ENCODE measurements at places on chromosomes 2 and 18.

- no peak for DNase-seq
Observed at GRCh38 chr2:67585400-67585799, 188.3 kb downstream of the ETAA1 start.

GRCh38 chr2:149420053-149420963 lies 89.9 kb downstream of the LYPD6 start:
- no peak for DNase-seq

- DNase-seq = no peak
Observed at GRCh38 chr2:25541378-25541777, 132.0 kb downstream of the DTNB start.

DNA sequence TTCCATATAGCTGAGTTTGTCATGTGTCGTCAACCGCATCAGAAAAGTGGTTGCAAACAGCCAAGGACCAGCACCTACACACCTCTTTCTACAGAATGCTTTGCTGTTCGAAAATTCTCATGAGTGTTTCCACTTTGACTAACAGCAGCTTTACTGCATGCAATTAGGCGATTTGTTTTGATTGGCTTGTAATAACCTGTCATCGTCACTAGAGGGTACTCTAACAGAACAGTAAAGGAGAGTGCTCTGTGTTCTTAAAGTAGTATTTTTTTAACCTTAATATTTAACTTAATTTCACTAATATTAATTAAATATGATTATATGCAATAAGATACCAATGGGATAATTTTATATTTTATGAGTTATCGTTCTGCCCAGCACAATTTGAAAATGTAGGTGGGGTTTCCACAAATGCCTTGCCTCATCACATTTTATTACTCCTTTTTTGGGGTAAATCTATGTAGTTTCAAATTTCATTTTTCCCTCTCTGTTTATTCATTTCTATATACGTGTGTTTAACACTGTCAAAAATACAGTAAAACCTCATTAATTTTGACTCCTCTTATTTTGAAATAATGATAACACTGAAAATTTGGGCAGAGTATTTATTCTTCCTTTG lies 502.2 kb downstream of the NRXN1 start:
- DNase-seq = peak; percentile 74

GRCh38 chr2:10167316-10167715 lies 44.8 kb downstream of the RRM2 start:
- DNase-seq = no peak

- peak; percentile 61 for DNase-seq
Observed at GRCh38 chr18:40672590-40672989, 1282.4 kb upstream of the PIK3C3 start.

- no peak for DNase-seq
Observed at GRCh38 chr2:38066421-38067115, 9.4 kb downstream of the CYP1B1 start.

DNA sequence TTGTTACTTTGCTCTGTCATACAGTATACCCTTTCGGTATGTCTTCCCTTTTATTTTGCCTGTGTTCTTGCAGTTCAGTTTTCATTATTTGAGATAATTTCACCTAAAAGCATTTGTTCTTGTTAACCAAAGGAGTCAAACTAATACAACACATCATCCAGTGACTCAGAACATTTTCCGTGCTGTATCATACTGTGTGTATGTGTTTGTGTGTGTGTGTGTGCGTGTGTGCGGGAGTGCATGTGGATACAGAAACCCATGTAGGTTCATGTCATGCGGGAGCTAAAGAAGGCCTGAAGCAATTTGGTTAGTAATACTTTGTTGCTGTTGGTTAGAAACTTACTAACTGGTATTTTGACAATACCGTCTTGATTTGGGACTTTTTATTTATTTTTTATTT lies 60.0 kb downstream of the CEP192 start:
- no peak for DNase-seq

DNA sequence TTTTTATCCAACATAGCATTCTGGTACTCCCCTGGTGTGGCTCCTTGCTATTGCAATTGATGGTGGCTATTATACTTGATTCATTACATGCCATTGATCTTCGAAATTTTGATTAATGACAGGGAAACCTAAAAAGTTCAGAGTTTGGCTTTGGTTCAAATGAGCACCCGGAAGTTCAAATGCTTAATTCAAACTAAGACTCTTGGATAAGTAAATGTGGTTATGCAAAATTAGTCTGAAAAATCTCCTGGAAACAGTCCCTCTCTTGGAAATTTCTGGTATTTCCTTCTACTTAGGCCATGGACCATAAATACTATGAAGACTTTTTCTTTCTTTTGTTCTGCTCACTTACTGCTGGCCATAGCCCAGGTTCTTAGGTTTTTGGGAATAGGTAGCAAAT lies 65.3 kb upstream of the SMIM21 start:
- no peak for DNase-seq

DNA sequence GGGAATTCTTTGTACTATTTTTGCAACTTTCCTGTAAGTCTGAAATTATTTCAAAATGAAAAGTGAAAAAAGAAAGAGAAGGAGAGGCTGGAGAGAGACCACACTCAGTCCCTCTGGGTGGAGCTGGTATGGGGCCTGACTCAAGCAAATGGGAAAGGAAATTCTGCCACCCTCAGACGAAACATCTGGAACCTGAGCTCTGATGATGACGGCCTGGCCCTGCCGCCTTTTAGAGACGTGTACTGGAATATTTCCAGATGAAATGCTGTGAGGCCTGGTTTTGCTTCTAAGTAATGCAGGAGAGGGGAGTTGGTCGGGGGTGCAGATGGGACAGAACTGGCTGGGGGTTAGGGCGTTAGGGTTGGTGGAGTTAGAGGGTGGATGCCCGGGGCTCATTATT lies 57.4 kb upstream of the GLI2 start:
- no peak for DNase-seq

- DNase-seq = peak; percentile 20
Observed at GRCh38 chr2:75646090-75646582, 447 bp upstream of the MRPL19 start.

- no peak for DNase-seq
Observed at GRCh38 chr2:119114266-119114665, 44.3 kb downstream of the C1QL2 start.

- no peak for DNase-seq
Observed at GRCh38 chr2:106038601-106039375, 155.3 kb downstream of the UXS1 start.

- DNase-seq = no peak
Observed at GRCh38 chr2:197327472-197328098, 17.0 kb upstream of the ANKRD44 start.

GRCh38 chr2:11753452-11753885 lies 7.0 kb downstream of the LPIN1 start:
- no peak for DNase-seq

DNA sequence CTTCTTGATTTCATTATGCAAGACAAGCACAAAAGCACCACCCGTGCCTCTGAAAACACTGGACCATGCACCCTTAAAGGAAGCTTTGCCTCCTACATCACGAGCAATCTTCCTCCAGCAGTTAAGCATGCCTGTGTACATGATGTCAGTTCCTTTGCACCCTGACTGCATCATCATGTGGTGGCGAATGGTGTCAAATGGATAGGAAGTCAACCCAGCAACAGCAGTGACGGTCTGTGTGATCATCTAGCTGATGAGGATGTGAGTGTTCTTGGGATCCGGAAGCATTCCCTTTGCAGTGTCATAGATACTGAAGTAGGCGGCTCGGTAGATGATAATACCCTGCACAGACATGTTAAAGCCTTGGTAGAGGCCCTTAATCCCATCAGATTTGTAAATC lies 240.7 kb upstream of the FAM98A start:
- no peak for DNase-seq

- no peak for DNase-seq
Observed at GRCh38 chr18:63528863-63529492, 13.2 kb upstream of the SERPINB12 start.

DNA sequence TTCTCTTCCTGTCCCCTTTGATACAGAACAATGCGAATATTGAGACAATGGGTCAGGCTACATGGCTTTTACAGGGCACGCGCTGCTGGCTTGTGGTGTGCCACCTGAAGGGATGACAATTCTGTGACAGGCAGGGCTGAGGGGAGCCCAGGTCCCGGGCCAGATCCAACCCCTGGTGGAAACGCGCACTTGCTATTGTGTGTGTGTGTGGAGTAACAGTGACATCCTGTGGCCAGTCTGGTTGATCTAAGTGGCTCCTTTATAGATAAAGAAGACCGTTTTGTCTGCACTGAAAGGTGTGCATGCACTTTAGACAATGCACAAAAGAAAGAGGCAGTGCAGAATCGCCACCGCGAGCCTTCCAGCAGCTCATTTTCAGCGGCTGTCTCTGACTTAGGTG lies 273.6 kb downstream of the HRH4 start:
- peak; percentile 58 for DNase-seq

- DNase-seq = peak; percentile 29
Observed at GRCh38 chr2:124325667-124326440, 300.8 kb downstream of the CNTNAP5 start.

DNA sequence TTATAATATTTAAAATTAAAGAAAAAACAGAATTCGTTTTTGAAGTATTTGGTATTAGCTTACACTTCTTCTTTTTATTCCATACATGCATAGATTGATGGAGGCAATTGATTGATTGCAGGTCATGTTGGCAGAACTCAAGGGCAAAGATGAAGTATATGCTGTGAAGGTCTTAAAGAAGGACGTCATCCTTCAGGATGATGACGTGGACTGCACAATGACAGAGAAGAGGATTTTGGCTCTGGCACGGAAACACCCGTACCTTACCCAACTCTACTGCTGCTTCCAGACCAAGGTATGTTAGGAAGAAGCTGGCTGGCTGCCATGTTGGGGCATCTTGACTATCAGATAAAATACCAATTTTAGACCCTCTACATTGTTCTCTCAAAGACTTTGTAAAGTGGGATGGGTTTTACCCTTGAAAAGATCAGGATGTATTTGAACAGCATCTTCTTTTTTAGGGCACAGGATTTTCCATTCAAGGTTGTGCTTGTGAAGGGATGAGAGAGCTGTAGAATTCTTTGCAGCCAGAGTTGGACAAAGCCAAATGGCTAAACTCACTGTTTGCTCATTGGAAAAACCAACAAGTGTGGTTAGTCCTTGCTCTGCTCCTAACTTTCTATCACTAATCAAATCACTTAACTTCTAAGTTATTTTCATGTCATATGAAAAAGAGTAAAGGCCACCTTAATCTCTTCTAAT lies 286.8 kb upstream of the EPAS1 start:
- DNase-seq = no peak

- DNase-seq = peak; percentile 74
Observed at GRCh38 chr2:200736646-200737274, 75.0 kb upstream of the BZW1 start.

DNA sequence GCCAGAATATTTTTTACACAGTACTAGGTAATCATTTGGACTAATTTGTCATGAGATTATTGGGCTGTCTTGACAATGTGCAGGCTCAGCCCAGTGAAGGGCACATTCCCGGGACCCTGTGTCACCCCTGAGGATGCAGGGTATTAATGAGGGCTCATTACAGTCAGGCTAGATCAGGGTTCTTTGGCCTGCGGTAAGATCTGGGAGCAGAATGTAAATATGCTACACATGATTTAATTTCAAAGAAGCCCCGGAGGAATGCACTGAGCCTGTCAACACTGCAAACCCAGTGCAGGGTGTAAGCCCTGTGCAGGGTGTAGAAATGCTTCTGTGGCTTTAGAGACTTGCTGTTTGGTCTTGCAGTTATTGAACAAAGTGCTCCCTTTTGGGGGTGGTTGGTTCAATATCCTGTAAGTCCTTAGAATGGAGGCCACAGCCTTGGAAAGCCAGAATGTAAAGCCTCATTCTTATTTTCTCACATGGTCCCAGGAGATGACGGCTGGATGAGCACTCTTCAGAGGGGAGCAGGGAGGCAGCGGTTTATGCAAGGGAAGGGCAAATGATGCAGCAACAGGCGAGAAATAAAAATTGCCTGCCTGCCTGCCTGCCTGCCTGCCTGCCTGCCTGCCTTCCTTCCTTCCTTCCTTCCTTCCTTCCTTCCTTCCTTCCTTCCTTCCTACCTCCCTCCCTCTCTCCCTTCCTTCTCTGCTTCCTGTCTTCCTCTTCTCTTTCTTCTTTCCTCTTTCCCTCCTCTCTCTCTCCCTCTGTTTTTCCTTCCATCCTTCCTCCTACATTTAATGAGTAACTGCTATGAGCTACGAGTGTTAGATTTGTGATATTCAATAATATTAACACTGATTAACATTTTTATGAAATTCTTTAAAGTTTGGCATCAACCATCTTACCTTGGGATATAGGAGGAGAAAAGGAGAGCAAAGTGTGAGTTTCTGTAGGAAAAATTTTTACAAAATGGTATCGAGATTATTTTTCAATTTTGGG lies 148.8 kb downstream of the VAPA start:
- no peak for DNase-seq

GRCh38 chr2:68768461-68768860 lies 33.9 kb downstream of the ARHGAP25 start:
- no peak for DNase-seq

GRCh38 chr2:120952318-120952717 lies 216.7 kb downstream of the GLI2 start:
- no peak for DNase-seq

GRCh38 chr2:159879051-159879604 lies 81.1 kb upstream of the CD302 start:
- no peak for DNase-seq

DNA sequence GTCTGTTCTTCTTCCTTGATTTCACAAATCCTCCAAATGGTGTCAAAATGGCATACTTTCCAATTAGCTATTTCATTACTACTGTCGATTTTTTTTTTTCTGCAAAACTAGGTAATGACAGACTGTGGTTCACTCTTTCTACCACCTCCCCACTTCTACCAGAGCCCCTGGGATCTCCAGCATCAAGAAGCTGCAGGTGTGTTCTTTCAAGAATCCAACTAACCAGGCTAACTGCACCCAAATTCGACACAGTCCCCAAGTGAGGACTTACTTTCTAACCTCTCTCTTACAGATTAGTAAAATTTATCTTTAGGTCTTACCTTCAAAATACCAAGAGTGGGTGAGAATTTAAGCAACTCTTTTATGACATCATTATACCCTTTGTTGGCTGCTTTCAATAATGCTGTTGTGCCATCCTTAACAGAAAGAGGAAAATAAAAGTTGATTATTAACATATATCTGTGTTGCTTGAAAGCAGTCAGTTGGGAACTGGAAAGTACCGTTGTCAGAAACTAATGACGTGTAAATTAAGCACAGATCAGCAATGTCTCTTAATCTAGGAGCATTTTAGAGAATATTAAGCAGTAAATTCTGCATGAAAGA lies 31.2 kb upstream of the NPC1 start:
- no peak for DNase-seq

DNA sequence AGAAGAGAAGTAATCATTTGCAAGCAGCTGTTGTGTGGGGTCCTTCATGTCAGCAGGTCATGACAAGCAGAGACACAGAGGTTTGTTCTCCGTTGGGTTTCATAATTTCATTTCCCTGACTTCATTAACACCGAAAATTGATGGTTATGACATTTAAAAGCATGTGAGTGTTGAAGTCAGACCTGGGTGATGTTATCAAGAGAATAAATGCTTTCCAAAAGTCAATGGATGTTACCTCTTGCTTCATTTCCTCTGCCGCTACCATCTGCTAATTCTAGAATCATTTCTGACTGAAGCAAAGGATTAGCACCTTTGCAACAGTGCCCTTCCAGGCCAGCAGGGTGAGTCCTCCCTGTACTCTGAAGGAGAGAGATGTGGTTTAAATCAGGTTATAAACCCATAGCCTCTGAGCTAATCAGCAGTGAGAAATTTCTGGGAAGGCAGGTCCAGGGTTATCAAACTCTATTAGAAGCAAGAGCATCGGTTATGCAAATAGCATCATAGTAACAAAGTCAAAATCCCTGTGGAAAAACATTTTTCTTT lies 446.2 kb downstream of the PIK3C3 start:
- peak; percentile 53 for DNase-seq
